Activated CD4-positive, alpha-beta T cell treated with anti-CD3 and anti-CD28 coated beads, Interleukin-2, amount 10 ng/mL, durations not matched to agents 7 days and 5 days (primary cell): ENCODE measurements at places on chromosomes 11 and 22.

GRCh38 chr22:46371623-46372226 lies 36.2 kb downstream of the TRMU start:
- no peak for DNase-seq

DNA sequence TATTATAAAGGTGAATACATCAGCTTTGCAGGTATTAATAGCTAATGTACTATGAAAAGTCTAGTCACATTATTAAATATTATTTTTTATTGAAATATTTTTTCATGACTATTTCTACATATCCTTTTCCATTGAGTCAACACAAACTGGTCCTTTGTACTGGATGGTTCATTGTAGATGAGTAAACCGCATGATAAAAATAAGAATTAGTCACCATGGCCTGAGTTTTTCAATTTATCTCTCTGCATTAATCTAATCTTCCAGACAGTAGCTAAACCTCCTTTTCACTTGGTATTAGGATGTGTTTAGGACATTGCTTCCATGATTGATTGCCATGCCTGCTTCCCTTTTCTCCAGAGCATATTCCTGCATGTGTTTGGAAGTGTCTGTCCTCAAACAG lies 439.4 kb upstream of the ARHGAP42 start:
- DNase-seq, result no peak

GRCh38 chr11:125872138-125872491 lies 15.4 kb upstream of the HYLS1 start:
- DNase-seq, result no peak

DNA sequence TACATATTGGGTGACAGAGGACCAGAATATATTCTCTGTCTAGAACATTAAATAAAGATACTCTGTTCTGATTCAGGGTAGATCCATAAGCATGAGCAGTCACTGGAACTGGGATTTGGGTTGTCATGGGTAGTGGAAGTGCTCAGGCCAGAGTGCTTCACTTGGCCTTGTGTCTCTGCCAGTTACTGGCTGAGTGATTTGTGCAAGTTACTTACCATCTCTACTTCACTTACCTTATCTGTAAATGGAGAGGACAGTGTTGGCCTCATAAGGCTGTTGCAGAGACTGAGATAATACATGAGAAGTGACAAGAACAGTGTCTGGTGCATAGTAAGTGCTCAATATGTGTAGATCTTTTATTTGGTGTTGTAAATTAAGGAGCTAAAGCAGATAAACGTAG lies 17.6 kb downstream of the ATXN10 start:
- DNase-seq, result no peak

GRCh38 chr11:67252831-67253239 lies 13.4 kb upstream of the GRK2 start:
- peak; percentile 48 for DNase-seq

- no peak for DNase-seq
These were observed 62.6 kb upstream of the RASD2 start for GRCh38 chr22:35477911-35478582.

- DNase-seq, result no peak
These were observed 938.4 kb downstream of the BRD1 start for GRCh38 chr22:48889209-48889830.

- no peak for DNase-seq
These were observed 17.5 kb upstream of the CD3E start for GRCh38 chr11:118287006-118287405.
